Tibial nerve (tissue), 4 donors: ENCODE measurements at places on chromosomes 1 and 21. TPM values are rescaled to one million over a fixed set of nuclear protein-coding genes. Genes with fewer than 3 reads are reported as not detected.

Gene CRNN
- not detected for total RNA-seq

DNA sequence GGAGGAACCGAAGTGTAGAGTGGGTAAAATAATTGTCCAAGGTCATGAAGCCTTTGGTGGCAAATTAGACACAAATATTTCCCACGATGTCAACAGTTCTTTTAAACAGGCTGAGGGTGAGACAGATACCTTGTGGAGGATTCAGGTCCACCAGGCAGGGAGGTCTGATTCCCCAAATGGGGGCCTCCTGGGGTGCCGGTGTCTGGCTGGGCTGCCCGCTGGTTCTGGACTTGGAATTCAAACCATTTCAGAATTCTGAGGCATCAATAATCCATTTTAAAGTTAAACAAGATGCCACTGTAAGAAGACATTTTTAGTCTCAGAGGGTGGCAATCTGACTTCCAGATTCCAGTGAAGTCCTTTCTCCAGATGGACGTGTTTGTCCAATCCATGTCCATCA lies 15.5 kb downstream of the KCNA10 start:
- H3K27ac ChIP-seq: no peak overlapping the region
- no peaks in the 10 kb centered on the region for H3K27me3 ChIP-seq
- no peaks in the 10 kb centered on the region for H3K4me1 ChIP-seq
- DNase-seq: no peak

DNA sequence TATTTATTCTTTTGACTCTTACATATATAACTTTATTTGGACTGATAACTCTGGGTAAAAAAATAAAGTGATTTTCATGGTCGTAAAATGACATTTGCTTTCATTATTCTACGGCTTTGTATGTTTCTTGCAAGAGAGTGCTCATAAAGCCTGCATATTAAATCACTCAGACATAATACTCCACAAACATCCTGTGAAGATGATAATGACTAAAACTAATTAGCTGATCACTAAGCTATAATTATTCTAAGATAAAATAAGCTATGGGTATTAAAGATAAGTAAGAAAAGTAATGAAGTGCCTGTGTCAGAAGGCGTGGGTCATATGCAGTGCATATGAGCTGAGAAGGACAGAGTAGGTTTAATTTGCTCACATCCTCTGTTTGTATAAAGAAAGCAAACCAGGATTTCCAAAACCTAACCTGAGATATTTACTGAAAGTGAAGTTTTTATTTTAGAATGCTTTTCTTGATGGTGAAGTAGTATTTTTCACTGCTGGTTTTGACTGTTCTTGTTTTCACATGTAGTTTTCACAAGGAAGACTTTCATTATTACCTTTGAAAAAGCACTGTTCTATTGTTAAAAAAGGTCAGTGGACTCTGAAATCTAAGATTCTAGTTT lies 278.8 kb downstream of the AMY1C start:
- no peaks in the 10 kb centered on the region for H3K36me3 ChIP-seq
- H3K27ac ChIP-seq: no peak overlapping the region
- H3K4me3 ChIP-seq: no peak overlapping the region
- DNase-seq: no peak

- no peak overlapping the region for H3K4me3 ChIP-seq
- H3K4me1 ChIP-seq: no peaks in the 10 kb centered on the region
- no peaks in the 10 kb centered on the region for H3K36me3 ChIP-seq
Observed at GRCh38 chr1:53500204-53501064, 41.2 kb downstream of the DMRTB1 start.

Gene GSTM2
- 112 TPM for total RNA-seq

GRCh38 chr1:92585831-92586230 lies 99.1 kb upstream of the GFI1 start:
- H3K27ac ChIP-seq: no peak overlapping the region
- no peak overlapping the region for H3K4me3 ChIP-seq
- no peaks in the 10 kb centered on the region for H3K4me1 ChIP-seq
- DNase-seq: no peak

Gene PHLDA3
- 243 TPM for total RNA-seq
